ENCODE measurements at places on chromosomes 4 and X.

GRCh38 chrX:96453139-96453538 is 231.5 kb upstream of the DIAPH2 start:
- DNase-seq: no peak

- no peak for DNase-seq
Measured at GRCh38 chr4:159765382-159765781, 662.5 kb downstream of the RAPGEF2 start.

DNA sequence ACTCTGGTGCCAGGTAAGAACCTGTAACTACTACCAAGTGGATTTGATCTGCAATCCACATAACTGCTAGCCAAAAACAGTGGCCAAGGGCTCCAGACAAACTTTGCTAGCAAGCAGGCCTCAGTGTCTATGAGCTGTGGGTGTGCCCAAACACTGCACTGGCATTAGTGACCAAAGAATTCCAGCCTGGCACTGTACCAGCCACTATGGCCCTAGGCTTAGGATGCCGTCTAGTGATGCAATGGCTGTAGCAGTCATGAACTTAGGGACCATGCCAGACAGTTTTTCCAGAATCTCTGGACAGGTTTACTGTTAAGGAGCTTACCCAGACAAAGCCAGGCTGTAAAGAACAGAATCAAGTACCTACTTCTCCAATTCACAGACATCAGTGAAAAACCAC is 33.7 kb upstream of the PRR27 start:
- DNase-seq: no peak

GRCh38 chr4:60422439-60422838 is 777.7 kb upstream of the ADGRL3 start:
- no peak for DNase-seq

DNA sequence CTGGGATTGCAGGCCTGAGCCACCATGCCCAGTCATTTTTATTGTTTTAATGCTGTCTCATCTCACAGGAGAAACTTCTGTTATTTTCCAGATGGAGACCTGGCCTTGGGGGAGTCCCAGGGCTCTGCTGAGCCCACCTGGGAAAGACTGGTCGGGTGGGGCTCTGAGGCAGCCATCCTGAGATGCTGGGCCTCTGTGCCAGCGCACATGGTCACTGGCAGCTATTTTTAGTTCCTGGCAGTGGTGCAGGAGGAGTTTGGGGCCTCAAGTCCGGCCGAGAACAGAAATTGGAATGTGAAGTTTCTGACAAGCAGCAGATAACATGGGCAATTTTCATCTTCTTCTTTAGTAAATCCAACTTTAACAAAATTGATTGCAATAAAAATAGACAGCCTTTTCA is 44.5 kb downstream of the SORCS2 start:
- no peak for DNase-seq

- DNase-seq: peak; percentile 53
Measured at GRCh38 chr4:48017108-48017571, 568 bp downstream of the NIPAL1 start.

GRCh38 chr4:6236816-6237390 is 32.7 kb upstream of the WFS1 start:
- no peak for DNase-seq

Measured in 8988T (cell line).